ENCODE measurements at places on chromosomes 3 and 15. TPM values are rescaled to one million over a fixed set of nuclear protein-coding genes. Genes with fewer than 3 reads are reported as not detected.

Gene SLC35G2
- total RNA-seq = 9.4 TPM

Gene NR1I2
- 0.73 TPM for total RNA-seq

GRCh38 chr3:86792316-86792715, 198.6 kb downstream of the VGLL3 start:
- DNase-seq = no peak

DNA sequence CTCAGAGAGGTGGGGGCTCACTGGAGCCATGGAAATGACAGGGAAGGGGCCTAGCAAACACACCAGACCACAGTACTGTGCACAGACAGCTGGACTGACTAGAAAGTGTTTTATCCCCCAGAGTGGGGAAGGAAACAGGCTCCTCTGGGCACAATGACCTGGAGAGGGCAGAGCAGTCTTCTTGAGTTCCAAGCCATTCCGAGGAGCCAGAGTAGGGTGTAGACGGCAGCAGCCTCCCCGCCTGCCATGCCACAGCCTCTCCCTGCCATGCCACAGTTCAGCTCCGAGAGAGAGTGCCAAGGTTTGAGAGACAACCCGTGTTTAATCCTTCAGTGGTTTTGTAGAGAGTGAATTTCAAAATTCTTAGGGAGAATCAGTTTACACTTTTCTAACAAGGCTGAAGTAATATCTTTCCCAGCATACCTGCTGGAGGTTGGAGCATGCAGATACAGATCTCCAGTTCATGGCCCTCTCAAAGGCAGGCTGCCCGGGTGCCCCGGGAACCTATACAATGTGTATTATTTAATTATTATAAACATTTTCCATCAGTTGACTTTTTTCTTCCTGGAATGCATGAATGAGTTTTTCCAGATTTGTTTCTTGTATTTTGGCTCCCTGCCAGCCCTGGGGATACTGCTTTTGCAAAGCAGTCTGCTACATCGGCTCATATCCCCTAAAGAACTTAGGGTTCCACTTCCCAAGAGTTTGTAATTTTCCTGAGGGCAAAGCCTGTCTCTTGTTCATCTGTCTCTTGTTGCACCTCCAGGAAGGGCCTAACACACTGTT, 3.2 kb downstream of the PODXL2 start:
- DNase-seq = no peak

- peak; percentile 43 for DNase-seq
These were observed 244.5 kb downstream of the CD47 start for GRCh38 chr3:107846279-107846852.

DNA sequence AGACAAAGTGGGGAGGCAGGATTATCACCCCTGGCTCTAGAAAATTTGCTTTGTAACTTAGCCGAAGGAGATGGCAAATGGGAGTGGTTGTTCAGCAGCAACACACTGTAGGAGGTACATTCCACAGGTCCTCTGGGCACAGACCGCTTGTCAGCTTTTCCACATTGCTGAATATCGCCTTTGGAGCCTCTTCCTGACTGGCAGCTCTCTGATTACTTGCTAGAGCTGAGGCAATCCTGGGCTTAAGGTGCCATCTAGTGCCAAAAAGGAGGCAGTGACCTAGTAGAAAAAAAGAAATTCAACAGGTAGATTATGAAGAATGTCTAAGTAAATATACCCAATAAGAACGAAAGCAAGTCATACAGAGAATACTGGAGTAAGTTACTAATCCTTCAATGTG, 13.1 kb upstream of the SCN5A start:
- DNase-seq = no peak

Measured in B cell (primary cell).